ENCODE measurements at places on chromosomes 2 and 18. TPM values are rescaled to one million over a fixed set of nuclear protein-coding genes. Genes with fewer than 3 reads are reported as not detected.

GRCh38 chr2:65922794-65923193 is 490.4 kb upstream of the SPRED2 start:
- no peak for DNase-seq

- DNase-seq: no peak
These were observed 58.2 kb upstream of the NEUROD1 start for GRCh38 chr2:181738563-181738962.

Gene CDH7
- 6.5 TPM for total RNA-seq

Gene SPEG
- 15.1 TPM for total RNA-seq

GRCh38 chr2:53211201-53211774 is 556.3 kb upstream of the CHAC2 start:
- DNase-seq: no peak

DNA sequence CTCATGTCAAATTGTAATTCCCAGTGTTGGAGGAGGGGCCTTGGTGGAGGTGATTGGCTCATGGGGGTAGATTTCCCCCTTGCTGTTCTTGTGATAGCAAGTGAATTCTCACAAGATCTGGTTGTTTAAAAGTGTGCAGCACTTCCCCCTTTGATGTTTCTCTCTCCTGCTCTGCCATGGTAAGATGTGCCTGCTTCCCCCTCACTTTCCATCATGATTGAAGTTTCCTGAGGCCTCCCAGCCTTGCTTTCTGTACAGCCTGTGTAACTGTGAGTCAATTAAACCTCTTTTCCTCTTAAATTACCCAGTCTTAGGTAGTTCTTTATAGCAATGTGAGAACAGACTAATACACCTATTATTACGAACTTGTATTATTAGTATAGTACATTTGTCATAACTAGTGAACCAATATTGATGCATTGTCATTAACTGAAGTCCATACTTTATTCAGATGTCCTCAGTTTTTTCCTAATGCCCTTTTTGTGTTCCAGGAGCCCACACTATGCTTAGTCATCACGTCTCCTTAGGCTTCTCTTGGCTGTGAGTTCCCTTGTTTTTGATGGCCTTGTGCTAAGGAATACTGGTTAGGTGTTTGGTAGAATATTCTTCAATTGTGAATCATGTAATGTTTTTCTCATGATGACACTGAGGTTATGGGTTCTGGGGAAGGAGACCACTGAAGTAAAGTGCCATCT is 4.5 kb upstream of the MAP3K2 start:
- DNase-seq: no peak

Gene LOXHD1
- 0.33 TPM for total RNA-seq

DNA sequence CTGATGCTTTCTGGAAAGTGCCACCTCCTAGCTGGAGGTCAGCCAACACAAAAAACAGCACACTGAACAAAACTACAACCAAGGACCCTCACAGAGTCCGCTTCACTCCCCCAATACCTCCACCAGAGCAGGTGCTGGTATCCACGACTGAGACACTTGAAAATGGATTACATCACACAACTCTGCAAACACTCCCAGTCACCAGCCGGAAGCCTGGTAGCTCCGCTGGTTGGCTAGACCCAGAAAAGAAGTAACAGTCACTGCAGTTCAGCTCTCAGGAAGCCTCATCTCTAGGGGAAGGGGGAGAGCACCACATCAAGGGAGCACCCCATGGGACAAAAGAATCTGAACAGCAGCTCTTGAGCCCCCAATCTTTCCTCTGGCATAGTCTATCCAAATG is 175.4 kb downstream of the LCLAT1 start:
- no peak for DNase-seq

Gene RGPD3
- total RNA-seq: 0.38 TPM

DNA sequence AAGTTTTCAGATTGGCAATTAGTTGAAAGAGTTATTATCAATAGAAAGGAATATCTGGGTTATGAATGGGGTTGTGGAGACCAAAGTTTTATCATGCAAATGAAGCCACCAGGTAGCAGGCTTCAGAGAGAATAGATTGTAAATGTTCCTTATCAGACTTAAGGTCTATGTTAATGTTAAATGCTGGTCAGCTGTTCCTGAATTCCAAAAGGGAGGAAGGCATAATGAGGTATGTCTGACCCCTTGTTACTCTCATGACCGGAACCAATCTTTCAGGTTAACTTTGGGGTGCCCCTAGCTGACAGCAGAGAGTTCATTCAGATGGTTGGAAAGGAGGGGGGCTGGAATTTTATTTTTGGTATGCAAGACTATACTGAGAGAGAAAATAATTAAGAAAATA is 47.9 kb downstream of the RIT2 start:
- no peak for DNase-seq

Gene SP5
- 0.60 TPM for total RNA-seq

Gene ACKR3
- total RNA-seq: 18.8 TPM

- DNase-seq: no peak
These were observed 655.5 kb upstream of the FANCL start for GRCh38 chr2:58896638-58897037.

Gene MBD5
- 65.6 TPM for total RNA-seq

Gene IL37
- not detected for total RNA-seq

Gene ATP6V1B1
- total RNA-seq: not detected

DNA sequence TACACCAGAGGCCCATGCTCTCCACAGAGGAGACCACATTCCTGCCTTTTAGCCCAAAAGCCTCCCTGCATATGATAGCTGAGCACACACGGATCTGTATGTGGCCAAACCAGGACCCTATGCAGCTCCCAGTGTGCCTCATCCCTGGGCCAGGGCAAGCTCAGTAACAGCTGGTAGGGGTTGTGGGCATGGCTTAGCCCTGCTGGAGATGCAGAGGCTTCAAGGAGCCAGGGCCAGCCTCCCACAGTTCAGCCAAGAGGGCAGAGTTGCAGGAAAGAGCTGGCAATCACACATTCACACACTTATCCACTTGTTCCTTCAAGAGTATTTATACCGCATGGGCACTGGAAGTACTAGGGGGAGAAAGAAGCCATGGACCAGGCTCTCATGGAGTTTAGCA is 1.6 kb upstream of the LIMS2 start:
- no peak for DNase-seq

DNA sequence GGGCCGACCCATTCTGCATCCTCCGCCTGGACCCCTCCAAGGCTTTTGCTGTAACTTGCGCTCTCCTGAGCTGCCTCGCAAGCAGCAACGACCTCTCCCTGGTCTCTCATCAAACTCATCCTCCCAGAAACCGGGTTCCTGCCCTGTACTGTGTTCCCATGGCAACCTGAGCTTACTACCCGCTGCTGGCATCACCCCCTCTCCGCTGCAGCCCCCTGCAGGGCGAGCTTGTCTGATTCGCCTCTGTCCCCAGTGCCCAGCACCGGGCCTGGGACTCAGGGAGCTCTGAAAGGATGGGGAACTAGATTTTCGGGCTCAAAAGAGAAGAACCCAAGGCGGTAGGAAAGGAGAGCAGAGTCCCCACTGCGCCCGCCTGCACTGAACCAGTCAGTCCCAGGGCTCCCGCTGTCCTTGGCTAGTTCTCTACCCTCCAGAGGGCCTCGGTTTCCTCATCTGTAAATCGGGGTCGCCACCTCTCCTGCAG is 463 bp downstream of the HS1BP3 start:
- no peak for DNase-seq

Gene GDF7
- 0.17 TPM for total RNA-seq

GRCh38 chr18:3494245-3494526 is 44.2 kb downstream of the TGIF1 start:
- DNase-seq: no peak

DNA sequence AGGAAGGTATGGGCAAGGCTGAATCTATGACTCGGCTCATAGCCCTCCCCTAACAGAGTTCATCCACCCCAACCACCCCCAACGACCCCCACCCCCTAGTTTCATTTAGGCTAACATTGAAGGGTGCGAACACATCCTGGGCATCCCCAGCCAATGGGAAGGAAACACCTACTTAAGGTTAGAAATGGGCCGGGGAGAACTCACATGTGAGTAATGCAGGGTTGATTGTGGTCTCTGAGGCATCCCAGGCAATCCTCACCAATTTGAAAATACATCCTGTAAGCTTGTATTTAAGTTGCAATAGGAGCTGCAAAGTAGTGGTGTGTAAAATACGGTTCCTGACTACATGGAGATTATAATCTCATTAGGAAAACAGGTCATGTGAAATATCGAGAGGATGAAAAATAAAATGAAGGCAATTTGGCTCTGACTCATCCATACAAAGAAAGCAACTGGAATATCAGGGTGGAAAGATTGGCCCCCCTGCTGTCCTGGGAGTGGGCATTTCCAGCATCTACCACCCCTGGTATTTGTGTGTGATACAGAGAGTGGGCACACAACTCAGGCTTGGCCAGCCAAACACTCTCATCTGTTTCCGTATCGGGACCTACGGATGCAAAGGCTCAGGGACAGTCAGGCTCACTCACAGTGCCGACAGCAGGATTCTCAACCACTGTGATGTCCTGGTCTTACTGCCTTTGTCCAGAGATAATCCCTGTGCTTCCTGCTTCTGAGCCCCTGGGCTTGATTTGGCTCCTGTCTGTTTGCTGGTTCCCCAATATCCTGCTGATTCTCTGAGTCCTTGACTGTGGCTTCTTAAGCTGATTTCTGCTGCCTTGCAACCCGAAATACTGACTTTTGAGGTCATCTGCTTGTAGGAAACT is 90.0 kb upstream of the NCKAP5 start:
- DNase-seq: no peak

Gene PTPRN
- total RNA-seq: 30.2 TPM

GRCh38 chr2:210112871-210113270 is 58.3 kb downstream of the KANSL1L start:
- DNase-seq: no peak

Gene TGIF1
- total RNA-seq: 112 TPM

DNA sequence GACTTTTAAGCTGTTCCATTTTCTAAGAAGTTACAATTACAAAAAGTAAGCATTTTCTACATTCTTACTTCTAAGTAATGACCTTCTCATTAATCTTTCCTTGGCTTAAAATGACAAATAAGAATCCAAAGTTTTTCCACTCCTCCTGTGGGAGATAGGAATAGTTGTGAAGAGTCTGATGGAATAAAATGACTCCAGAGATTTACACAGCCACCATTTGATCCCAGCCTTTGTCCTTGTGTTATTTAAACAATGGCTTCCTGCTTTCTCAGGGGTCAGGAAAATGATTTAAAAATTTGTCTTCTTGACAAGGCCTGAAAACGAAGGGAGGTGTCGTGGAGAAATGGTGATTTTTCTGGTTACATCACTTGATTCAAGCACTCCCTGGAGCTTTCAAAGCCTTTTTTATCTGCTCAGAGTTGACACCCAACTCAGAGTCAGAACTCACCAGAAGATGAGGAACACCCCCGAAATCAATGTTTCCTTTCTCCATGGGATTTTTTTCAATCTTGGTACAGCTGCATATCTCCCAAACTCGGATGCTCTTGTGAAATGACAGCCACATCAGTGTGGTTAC is 106.5 kb downstream of the GALNT3 start:
- no peak for DNase-seq

GRCh38 chr2:156396126-156396525 is 40.1 kb upstream of the GPD2 start:
- DNase-seq: no peak

All from progenitor cell of endocrine pancreas (in vitro differentiated cells).